Activated naive CD8-positive, alpha-beta T cell treated with anti-CD3 and anti-CD28 coated beads, Interleukin-2, amount 50 U/mL, for 24 hours (primary cell): ENCODE measurements at places on chromosomes 2 and 18.

GRCh38 chr2:64727013-64727767, 73.5 kb upstream of the SERTAD2 start:
- DNase-seq, result no peak

DNA sequence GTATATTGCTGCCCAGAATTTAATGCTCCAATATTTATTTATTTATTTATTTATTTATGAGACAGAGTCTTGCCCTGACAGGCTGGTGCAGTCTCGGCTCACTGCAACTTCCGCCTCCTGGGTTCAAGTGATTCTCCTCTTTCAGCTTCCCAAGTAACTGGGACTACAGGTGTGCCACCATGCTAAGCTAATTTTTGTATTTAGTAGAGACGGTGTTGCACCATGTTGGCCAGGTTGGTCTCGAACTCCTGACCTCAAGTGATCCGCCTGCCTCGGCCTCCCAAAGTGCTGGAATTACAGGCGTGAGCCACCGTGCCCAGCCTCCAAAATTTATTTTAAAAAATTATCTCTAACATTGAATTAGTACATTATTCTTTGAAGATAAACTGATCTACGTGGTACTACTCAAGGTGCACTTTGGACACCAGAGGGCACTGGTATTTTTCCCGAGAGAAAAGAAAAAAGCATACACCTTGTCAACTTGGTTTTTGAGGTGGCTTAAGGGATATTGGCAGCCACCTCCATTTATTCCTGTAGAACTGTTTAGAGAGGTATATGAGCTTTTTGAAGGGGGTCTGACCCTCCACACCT, 1.4 kb upstream of the IDH1 start:
- no peak for DNase-seq

- DNase-seq, result no peak
These were observed 226.4 kb upstream of the DSEL start for GRCh38 chr18:67742954-67743353.

GRCh38 chr2:112183327-112184025, 45.3 kb downstream of the FBLN7 start:
- DNase-seq, result peak; percentile 17

DNA sequence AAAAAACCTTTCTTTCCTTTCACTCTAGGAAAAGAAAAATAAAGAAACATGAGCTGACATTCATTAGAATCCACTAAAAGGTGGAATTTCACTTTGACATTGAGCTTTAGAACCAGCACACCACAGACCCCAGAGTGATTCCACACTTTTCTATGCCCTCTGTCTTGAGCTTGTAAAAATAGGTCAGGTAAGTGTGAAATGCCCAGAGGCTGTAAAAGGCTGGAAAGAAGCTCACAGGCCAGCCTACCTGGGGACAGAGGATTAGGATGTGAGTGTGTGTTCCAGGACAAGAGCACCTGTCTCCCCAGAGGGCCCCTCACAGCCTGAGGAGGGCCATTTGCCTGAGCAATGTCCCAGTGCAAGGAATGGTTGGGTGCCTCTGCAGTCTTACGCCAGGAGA, 56.3 kb upstream of the MYO3B start:
- DNase-seq, result no peak

DNA sequence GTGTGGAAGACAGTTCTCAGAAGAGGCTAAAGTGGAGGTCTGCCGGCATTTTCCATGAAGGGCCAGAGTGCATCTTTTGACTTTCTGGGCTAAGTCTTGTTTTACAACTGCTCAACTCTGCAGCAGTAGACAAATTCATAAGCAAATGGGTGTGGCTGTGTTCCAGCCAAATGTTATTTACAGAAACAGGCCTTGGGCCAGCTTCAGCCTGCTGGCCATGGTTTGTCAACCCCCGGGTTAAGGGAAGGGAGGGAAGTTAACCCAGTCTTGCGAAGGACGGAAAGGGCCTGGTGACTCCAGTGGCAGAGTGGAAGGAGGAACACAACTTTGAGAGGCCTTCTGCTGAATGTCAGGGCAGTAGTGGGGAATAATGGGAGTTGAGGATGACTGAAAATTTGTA, 34.3 kb upstream of the NCKAP5 start:
- no peak for DNase-seq

GRCh38 chr18:63057707-63058106, 261.9 kb downstream of the BCL2 start:
- DNase-seq, result no peak

GRCh38 chr2:101821059-101821805, 123.7 kb downstream of the MAP4K4 start:
- no peak for DNase-seq

GRCh38 chr2:237744613-237745249, 53.8 kb upstream of the RBM44 start:
- peak; percentile 81 for DNase-seq

DNA sequence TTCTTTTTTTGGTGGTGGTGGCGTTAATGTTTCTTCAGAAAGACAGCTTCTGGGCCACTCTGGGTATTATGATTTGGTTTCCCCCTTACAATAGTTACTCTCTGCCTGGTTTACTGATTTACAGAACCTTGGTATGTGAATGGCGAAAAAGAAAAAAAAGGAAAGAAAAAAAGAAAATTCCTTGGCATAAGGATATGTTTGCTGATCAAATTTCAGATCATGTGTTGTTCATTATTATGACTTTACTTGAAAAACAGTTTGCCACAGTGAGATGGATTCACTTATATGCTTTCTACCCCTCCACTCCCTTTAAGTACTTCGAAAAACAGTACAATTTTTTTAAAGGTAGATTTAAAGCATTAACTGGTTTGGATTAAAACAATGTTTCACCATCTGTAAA, 21.0 kb downstream of the BCL11A start:
- DNase-seq, result no peak

DNA sequence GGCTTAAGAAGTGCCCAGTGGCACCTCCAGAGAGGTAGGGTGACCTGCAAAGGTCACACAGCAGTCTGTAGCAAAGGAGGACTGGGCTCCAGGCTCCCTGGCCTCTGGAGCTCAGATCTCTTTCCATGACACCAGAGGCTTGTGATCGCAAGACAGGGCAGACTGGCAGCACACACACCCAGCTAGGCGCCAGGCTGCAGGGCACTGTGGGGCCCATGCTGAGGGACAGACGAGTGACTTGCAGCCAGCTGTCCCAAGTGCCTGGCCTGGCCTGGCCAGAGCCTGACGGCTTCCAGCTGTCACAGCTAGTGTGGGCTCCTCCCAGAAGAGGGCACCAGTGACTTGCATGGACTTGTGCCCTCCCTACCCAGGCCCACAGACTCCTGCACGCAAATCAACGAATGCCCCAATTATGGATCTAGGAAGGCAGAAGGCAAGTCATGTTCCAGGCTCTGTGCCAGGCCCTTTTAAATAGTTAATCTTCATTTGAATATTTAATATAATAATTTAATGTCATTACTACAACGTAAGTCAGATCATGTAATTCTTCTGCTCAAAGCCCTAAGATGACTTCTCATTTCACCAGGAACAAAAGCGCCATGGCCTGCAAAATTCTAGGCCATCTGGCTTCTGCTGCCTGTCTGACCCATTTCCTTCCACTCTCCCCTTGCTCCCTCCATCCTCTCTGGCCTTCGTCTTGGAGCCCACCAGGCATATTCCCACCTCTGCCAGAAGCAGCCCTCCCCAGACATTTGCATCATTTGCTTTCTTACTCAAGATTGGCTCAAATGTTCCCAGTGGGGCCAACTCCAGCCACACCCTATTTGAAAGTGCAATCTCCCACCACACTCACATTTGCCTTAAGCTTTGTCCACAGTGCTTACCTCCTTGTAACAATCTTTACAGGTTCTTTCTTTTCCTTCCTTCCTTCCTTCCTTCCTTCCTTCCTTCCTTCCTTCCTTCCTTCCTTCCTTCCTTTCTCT, 3.7 kb upstream of the SPEG start:
- DNase-seq, result no peak

DNA sequence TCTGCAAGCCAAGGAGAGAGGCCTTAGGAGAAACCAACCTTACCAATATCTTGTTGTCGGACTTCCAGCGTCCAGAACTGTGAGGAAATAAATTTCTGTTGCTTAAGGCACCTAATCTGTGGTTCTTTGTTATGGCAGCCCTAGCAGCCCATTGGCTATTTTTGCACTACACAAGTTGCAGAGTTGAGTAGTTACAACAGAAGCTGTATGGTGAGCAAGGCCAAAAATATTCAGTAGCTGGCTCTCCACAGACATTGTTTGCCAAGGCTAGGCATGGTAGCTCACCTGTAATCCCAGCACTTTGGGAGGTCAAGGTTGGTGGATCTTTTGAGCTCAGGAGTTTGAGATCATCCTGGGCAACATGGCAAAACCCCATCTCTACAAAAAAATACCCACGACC, 27.1 kb upstream of the SCYGR1 start:
- no peak for DNase-seq

DNA sequence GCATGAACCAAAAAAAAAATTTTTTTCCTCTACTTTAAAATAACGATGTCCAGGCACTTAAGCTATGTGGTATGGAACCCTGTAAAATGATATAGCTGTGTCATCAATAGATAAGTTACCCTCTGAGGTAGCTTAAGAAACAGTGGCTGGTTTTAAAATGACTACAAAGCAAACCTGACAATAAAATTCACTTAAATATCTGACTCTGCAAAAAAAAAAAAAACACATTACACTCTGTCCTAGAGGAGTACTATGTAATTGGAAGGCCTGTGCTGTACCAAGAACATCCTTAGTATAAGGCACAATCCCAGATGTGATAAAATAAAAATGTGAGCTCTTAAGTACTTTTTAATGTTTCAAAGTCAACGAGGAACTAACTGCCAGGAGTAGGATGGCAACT, 322.4 kb downstream of the ALK start:
- no peak for DNase-seq

DNA sequence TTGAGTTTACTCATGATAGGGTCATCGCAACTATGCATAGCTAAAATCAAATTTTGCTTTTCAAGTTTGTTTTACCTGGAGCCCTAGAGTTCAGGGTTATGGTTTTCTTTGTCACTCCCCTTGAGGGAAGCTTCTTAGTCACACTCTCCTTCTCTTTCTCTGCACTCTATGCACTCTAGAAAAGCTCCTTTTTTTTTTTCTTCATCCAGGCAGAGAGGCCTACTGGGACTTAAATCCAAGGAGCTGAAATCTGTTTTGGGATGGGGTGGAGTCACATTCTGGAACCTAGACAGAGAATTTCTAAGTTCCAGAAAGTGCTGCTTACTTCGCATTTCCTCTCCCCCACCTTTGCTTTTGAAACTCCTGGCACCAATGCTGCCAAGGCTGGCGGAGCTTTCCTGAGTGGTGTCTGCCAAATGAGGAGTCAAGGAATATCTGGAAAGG, 19.1 kb upstream of the IL18R1 start:
- DNase-seq, result no peak

GRCh38 chr2:234989183-234989701, 37.4 kb downstream of the SH3BP4 start:
- no peak for DNase-seq

GRCh38 chr2:41914936-41915335, 132.9 kb upstream of the PKDCC start:
- no peak for DNase-seq

GRCh38 chr2:229748950-229749349, 34.6 kb upstream of the DNER start:
- no peak for DNase-seq

- DNase-seq, result no peak
These were observed 9.7 kb downstream of the SPP2 start for GRCh38 chr2:234060236-234060635.

DNA sequence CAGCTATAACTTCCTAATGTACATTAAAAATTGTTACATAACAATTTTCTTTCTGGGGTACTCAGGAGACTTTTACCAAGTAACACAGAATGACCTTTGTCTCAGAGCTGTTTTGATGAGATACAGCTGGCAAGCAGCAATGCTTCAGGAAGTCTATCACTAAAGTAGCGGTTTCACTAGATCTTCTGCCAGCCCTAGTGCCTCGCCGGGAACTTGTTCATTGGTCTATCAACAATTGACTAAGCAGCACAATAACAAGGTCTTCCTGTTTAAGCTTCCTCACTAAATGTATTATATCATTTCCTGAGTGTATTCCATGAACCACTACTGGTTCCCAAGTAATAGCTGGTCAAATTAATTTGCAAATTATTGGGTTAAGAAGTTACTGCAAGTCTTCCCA, 69.2 kb downstream of the TRIP12 start:
- DNase-seq, result no peak

- DNase-seq, result no peak
These were observed 123.0 kb downstream of the RTN4 start for GRCh38 chr2:54927085-54927750.

- DNase-seq, result no peak
These were observed 22.6 kb downstream of the POMC start for GRCh38 chr2:25145803-25146202.

GRCh38 chr2:9074930-9075329, 71.4 kb upstream of the MBOAT2 start:
- no peak for DNase-seq

GRCh38 chr2:230758566-230759480, 46.2 kb downstream of the CAB39 start:
- DNase-seq, result no peak

DNA sequence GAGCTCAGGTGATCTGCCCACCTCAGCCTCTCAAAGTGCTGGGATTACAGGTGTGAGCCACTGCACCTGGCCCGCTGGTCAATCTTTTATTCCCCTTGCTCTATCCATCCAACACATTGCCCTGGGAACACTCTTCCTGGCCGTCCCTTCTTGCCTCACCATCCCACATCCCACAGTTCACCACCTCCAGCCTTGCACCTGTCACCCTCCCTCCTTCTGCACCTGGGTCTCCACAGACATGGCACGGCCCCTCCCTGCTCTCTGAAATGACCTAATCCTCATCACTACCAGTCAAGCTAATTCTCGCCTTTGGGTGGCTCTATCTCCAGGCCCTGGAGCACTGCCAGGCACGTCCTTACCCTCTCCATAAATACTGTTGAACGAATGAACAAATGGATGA, 116.9 kb upstream of the TEX51 start:
- DNase-seq, result no peak

- no peak for DNase-seq
These were observed 585.1 kb downstream of the ZEB2 start for GRCh38 chr2:143934626-143935481.

DNA sequence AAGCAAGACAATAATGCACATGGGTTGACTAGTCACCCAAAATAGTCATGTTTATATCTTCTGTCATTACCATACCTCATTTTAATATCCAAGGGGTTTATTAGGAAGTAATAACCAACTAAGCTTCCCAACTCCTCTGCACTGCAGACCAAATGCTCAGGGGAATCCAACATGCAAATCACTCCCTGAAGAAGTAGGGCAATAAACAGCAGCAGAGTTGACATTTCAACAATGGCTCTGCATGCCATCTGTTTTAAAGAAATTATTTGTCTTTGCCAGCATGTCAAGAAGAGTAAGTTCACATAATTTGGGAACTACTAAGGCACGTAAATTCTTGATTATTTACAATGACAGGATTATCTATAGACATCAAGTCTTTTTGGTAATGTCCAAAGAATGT, 84.4 kb upstream of the LYPD1 start:
- DNase-seq, result no peak

- no peak for DNase-seq
These were observed 17.2 kb downstream of the TET3 start for GRCh38 chr2:74001781-74002504.
